ENCODE measurements at places on chromosomes 3 and 15.

GRCh38 chr3:66053550-66054094, 14.9 kb upstream of the MAGI1 start:
- no peak for DNase-seq

DNA sequence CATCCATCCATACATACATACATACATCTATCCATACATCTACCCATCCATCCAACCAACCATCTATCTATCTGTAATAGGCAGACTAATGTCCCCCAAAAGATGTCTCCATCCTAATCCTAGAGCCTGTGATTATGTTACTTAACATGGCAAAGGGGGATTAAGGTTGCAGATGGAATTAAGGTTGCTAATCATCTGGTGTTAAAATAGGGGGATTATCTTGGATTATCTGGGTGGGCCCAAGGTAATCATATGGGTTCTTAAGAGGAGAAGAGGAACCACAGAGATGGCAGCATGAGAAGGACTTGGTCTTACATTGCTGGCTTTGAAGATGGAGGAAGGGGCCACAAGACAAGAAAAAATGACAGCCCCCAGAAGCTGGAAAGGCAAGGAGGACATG, 14.7 kb upstream of the RPL29 start:
- DNase-seq: no peak

DNA sequence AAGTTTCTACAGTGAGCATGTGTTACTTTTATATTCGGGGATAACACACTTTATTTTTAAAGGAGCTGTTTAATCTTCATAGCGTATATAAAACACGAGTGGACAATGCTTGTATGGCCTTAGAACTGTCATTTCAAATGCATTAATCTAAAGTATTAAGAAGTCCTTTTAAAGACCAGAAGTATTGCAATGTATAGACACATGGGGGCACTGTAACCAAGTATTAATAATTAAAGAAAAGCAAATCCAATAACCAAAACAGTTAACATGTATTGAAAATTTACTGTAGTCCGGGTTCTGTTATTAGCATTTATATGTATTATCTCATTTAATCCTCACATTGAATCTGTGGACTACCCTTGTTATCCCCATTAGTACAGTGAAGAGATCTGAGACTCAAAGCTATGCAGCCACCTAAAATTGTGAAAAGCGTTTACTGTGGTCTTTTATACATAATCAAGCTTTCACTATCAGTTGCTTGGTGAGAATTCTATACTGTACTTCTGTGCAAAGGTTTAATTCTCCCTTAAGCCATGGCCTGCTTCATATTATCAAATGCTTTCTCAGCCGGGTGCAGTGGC, 10.1 kb downstream of the ARL14 start:
- DNase-seq: no peak

DNA sequence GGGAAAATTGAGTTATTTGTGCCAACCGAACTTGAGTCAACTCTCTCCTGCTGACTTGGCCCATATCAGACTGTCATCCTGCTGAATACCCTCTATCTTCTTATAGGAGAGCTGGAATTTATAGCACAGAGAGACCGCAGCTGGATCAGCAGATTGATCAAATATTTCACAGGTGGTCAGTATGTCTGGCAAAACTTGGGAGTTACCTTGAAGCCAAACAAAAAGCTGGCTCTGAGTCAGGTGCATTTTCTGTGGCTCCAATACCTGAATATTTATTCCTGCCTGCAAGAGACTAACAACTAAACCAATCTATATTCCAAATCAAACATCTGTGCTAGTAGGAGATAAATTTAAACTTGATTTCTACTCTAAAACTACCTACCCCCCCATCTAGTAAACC, 752.1 kb upstream of the ALCAM start:
- no peak for DNase-seq

DNA sequence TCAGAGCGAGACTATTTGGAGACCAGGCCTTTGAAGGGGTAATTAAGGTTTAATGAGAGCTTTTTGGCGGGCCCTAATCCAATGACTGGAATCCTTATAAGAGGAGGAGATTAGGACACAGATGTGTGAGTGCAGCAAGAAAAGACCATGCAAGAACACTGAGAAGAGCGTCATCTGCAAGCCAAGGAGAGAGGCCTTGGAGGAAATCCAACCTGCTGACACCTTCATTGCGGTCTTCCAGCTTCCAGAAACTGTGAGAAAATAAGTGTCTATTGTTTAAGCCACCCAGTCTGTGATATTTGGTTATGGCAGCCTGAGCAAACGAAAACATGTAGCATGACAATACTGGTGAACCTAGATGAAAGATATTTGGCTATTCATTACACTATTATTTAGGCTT, 23.0 kb upstream of the MUSTN1 start:
- no peak for DNase-seq

DNA sequence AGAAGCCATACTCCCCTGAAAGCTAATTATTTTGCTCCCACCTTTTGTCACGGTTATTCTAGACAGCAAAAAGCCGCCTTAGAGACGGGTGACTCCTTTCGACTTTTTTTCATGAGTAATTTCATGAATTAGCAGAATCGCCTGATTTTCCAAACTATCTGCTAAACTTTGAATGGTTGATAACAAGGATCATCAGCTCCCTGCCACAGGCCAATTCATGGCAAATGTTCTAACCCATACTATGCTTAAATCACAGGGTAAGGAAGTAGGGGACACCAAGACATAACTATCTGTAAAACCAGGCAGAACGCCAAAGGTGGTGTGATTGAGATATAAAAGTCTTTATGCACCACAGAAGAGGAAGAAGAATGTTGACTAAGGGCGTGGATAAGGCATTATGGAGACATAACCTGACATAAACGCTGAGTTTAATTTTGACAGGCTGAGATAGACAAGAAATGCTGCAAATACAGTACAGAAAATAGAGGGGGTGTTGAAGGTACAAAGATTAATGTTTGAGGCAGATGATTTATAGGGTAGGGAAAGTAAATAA, 891 bp upstream of the DMXL2 start:
- no peak for DNase-seq

DNA sequence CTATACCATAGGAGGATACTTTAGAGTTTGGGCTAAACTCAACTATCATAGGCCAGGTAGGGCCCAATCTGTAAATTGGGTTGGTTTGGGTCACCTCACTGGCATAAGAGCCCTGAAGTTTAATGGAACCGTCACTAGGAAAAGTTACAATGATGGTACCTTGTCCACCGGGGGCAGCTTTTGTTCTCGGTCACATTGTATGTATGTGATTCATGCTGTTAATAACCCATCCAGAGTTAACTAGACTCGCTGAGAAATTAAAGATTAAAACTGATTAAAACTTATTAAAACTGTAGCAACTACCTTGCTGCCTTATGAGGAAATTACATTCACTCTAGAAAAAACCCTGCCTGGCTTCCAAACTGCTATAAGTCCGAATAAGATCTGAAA, 145.0 kb upstream of the TMCO5A start:
- no peak for DNase-seq

DNA sequence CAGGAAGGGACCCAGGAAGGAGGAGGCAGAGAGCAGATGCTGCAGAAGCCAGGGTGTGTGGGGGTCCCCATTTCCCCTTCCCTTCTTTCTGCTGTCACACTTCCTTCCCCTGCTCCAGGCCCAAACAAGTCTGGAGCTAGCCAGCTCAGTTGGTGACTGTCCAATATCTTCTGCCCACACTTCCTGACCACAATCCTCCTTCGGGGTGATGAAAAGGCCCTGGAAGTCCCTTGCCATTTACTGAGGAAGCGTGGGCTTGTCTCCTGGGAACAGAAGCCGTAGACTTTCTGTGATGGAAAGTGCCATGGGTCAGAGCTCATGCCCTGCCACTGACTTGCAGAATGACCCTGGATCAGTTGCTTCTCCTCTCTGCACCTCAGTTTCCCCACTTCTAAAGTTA, 39.0 kb downstream of the ANAPC13 start:
- DNase-seq: no peak

GRCh38 chr3:187983484-187984124, 170.4 kb upstream of the LPP start:
- no peak for DNase-seq

DNA sequence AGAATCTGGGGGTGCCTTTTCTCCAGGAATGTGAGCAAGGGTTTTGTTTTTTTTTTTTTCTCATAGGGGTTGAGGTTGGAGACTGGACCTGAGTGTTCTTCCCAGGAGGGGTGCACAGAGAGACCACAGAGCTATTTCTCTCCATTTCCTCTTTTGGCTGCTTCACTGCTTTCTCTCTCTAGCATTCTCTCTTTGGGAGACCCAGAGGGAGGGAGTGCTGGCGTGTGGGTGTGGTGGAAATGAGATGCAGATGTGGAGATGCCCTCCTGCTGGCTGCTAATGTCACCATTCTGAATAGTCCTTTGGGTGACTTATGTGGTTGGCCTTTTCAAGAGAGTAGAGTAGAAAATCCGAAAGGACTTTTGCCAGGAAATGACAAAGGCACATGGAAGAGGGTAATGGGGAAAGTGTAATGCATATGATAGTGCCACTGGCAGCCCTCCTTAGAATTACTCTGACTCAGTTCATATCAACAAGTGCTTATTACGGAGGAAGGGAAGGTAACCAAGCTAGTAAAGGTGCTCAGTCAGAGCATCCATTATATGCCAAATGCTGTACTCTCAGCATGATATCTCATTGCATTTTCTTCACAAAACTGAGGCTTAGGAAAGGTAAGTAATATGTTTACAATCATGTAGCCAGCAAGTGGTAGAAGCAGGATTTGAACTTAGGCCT, 1.9 kb downstream of the SYN2 start:
- DNase-seq: no peak

GRCh38 chr3:195866686-195867511, 41.5 kb downstream of the TNK2 start:
- no peak for DNase-seq

GRCh38 chr15:90838544-90838943, 29.8 kb upstream of the FURIN start:
- no peak for DNase-seq

GRCh38 chr3:52650439-52650838, 35.3 kb downstream of the PBRM1 start:
- no peak for DNase-seq

GRCh38 chr3:50269460-50269859, 513 bp downstream of the SEMA3B start:
- DNase-seq: no peak

DNA sequence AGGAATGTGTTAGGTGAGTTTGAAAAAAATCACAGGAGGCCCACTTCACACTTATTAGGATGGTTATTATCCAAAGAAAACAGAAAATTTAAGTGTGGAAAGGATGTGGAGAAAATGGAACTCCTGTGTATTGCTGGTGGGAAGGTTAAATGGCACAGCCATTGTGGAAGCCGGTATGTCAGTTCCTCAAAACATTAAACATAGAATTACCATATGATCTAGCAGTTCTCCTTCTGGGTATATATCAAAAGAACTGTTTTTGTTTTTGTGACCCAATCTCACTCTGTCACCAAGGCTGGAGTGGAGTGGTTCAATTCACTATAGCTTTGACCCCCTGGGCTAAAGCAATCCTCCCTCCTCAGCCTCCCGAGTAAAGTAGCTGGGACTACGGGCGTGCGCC, 10.4 kb upstream of the ZFYVE19 start:
- no peak for DNase-seq

GRCh38 chr3:7700977-7701376, 800.6 kb upstream of the LMCD1 start:
- DNase-seq: no peak

DNA sequence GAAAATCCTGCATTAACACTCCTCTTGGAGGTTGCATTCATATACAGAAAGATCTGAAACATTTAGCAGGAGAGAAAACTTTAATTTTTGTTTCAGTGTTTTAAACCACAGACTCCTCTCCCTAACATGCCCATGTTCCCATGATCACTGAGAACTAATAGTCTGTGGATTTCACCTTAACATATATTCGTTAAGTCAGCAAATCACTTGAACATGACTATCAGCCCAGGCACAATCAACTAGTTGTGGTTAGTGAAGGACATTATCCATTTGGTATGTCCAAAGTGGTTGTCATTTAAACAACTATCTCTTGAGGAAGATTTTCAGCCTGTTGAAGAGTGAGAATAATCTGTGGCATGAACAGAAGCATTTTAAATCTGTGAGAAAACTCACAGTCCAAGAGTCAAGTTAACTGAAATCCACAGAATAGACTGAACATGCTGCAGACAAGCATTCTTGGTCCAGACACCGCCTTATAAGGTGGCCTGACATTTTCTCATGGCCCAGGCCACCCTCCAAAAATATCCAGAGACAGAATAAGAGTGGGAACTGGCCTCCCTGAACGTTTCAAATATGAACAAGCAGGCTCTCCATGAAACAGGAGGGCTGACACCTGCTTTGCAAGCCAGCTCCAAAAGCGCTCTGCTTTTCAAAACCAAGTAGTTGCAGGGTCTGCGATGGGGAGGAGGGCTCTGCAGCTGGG, 39.9 kb upstream of the ADCY5 start:
- no peak for DNase-seq

- no peak for DNase-seq
Observed at GRCh38 chr3:100354850-100355249, 20.3 kb downstream of the NIT2 start.

DNA sequence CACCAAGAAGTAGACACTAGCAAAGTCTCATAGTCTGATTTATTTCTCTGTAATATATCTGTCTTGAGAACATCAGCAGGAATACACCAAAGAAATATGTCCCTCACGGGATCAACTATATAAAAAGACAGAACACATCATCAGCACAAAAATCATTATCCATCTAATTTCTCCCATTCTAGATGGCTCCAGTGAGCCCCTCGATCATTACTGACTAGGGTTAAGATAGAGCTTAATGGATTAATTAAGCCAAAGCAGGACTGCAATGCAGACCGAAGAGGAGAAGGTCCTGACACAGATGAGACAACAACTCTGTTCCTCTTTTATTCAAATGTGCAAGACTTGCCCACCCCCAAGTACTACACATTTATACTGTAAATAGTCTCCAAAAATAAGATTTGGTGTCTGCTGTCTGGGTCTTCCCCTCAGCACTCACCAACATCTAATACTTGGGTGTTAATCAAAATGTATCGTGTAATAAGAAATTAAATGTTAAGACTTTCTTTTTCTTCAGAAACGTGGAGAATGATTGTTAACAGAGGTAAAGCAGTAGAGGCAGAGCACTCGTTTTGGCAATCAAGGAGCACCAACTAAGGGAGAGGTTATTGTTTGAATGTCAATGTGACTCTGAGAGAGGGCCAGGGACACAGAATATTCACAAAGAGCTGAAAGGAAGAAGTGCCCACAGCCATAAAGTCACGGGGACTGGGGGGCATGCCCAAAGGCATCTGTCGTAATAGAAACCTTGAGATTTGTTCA, 133.6 kb downstream of the TIGIT start:
- DNase-seq: no peak

GRCh38 chr15:51721199-51721960, 16.1 kb downstream of the LYSMD2 start:
- DNase-seq: no peak

GRCh38 chr3:99159220-99159762, 257.8 kb upstream of the DCBLD2 start:
- DNase-seq: no peak

DNA sequence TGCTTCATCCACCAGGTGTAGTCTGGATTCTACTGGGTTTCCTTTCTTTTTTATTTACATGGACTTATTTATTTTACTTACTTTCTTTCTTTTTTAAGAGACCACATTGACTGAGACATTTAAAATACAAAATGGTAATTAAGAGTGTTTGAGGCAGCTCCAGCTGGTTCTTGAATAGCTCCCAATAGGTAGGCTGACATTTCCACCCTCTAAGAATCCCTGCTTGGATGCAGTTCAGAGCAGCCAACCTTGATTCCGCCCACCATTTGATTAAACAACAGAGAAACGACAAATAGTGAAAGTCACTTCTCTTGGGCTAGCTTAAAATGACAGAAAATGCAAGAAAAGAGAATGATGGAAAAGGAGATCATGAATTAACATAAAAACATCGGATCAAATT, 270.5 kb downstream of the TUSC7 start:
- DNase-seq: no peak

GRCh38 chr3:141576744-141577052, 89.9 kb downstream of the RASA2 start:
- DNase-seq: no peak
